ENCODE measurements at places on chromosomes 11 and 22.

DNA sequence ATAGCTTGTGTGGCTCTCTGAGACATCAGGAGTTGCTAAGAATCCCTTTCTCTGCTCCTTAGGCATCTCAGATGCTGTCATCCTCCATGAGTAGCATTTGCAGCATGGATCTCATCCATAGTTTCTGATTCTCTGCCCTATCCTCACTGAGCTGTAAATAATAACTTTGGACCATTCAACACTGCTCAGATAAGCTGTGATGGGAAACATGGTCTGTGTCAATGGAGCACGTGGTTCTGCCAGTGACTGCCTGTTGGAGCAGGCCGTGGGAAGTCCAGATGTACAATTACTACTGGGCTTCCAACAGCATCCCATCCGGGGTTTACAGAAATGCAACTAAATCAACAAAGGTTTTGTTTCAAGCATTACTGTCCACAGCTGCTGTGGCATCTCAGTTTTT lies 160.1 kb downstream of the OR4C45 start:
- DNase-seq: no peak

- DNase-seq: peak; percentile 83
These were observed 7.9 kb downstream of the ATG16L2 start for GRCh38 chr11:72821920-72822799.

DNA sequence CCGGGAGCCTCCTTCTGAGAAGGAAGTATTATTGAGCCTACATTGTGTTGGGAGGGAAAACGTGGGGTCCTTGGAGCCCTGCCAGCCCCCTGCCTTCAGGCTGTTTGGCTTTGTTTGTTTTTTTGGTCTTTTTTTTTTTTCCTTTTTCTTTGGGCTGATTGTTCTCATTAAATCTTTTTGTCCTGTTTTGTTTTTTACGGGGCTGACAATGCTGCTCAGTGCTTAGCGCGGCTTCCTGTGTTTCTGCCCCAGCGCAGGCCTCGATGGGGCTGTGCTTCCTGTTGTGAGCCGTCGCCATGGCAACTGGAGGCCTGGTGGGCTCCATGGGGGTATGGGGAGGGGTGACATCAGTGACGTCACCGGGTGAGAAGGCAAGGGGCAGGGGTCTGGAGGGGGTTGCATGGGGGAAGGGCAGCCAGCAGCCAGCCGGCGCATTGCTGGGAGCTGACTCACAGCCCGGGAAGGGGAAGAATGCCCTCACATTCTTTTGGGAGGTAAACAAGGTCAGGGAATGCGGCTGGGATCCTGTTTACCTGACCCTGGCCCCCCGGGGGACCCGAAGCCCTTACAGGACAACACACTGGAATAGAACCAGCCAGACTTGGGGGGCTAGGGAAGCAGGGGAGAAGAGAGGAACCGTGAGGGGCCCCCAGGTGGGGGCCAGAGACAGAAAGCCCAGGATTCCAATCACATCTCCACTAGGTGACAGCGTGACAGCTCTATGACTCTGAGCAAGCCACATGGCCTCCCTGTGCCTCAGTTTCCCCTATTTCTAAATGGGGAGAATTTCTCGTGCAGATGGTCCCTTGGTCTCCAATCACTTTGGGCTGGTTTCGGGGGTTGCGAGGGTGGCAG lies 22.2 kb upstream of the CBX7 start:
- DNase-seq: peak; percentile 42

DNA sequence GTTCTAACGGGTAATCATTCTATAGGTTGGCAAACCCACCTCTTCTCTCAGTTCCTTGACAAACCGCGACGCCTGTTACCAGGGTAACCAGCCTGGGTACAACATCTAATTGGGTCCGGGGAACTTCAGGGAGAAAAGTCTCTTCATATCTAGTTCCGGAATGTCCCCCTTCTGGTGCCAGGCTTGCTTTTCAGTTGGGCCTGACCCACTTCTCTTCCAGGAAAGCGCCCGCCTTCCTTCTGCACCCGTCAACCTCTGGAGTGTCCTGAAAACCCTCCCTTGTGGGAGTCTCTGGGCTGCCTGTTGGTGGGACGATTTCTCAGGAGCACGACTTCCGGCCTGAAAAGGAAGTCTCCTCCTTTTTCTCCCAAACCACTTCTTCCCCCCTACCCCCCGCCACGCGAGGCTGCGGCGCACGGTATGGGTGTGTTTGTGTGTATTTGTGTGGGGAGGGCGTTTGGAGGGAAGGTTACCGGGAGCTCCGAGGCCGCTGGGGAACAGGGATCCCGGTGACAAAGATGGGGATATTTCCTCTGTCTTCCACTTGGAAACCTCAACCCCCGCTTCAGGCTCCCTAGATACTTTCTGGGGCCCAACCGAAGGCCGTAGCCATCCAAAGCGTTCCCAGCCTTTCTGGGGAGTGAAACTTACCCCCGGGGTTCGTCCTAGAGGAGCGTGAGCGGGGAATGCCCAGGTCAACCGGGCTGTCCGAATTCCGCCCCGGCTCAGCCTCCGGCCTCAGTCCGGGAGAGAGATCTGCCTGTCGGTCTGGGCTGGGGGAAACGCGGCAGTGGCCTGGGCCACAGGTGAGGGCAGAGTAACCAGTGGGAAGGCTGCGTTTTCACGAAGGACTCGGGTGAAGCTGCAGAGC lies at the start of the genes NKAPD1 and PIH1D2:
NKAPD1 (plus strand) TSS at position 359 of the 871 bp plus-strand sequence. CDS start 1,276 bp downstream, outside the sequence.
PIH1D2 (minus strand) TSS at position 77 of the 871 bp plus-strand sequence. CDS start 843 bp downstream, outside the sequence.
- DNase-seq: peak; percentile 55

DNA sequence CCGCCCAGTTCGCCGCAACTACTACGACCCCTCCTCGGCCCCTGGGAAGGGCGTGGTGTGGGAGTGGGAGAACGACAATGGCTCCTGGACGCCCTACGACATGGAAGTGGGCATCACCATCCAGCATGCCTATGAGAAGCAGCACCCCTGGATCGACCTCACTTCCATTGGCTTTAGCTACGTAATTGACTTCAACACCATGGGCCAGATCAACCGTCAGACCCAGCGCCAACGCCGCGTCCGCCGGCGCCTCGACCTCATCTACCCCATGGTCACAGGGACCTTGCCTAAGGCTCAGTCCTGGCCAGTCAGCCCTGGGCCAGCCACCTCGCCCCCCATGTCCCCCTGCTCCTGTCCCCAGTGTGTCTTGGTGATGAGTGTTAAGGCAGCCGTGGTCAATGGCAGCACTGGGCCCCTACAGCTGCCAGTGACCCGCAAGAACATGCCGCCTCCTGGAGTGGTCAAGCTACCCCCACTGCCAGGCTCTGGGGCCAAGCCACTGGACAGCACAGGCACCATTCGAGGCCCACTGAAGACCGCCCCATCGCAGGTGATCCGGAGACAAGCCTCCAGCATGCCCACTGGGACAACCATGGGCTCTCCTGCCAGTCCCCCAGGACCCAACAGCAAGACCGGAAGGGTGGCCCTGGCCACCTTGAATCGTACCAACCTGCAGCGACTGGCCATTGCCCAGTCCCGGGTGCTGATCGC lies 10.0 kb downstream of the DTX4 start:
- no peak for DNase-seq

- no peak for DNase-seq
These were observed 1.1 kb upstream of the DENND5A start for GRCh38 chr11:9266132-9266736.

DNA sequence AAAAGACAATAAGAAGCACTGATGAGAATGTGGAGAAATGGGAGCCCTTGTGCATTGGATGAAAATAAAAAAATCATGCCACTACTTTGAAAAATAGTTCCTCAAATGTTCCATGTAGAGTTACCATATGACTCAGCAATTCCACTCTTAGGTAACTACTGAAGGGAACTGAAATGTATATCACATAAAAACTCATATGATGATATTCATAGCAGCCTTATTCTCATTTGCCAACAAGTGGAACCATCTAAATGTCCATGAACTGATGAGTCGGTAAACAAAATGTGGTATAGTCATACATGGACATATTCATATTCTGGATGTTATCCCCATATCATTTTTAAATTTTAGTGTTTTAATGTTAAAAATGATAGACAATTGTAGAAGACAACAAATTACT lies 3.5 kb downstream of the KRTAP5-9 start:
- DNase-seq: no peak

- no peak for DNase-seq
These were observed 78.5 kb upstream of the PITPNB start for GRCh38 chr22:27997538-27997937.

Measured in stimulated activated CD4-positive, alpha-beta T cell treated with anti-CD3 and anti-CD28 coated beads, Interleukin-1b, Interleukin-23, amount 100 ng/mL, for 1 hour (primary cell).